Germinal center (tissue), 1 donor: ENCODE measurements at places on chromosomes 5 and 9.

DNA sequence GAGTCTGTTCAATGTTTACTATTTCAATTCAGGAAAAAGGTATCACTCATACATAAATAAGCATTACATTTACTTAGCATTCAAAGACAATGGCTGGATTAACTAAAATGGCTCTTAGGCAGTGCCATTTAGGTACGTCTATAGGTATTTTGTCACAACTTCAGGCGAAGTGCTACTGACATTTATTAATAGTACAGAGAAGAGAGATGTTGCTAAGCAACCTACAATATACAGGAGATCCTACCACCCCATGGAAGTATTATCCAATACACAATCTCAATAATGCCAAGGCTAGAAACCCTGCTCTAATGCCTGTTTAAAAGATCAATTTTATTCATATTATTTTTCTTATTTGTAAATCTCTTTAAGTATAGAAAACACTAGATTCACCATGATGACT is 76.0 kb downstream of the UBAP2 start:
- DNase-seq = no peak

DNA sequence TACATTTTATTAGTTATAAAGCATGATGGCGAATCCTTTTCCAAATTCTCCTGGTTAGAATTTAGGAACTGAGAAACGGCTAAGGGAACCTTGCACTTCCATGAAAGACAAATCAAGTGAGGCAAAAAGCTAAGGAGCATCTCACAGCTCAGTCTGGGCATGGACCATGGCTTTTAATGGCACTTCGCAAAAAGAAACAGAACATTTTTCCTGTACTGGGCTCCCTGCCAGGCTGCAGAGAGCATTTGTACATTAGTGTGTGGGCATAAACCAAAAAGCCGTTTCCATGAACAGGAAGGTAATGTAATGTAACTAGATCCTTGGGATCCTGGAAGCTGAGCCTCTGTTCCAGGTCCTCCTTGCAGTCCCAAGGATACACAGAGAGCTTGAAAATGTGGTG is 354.2 kb downstream of the MRPS30 start:
- no peak for DNase-seq

- DNase-seq = no peak
Observed at GRCh38 chr5:9957214-9957613, 292.5 kb downstream of the ATPSCKMT start.

DNA sequence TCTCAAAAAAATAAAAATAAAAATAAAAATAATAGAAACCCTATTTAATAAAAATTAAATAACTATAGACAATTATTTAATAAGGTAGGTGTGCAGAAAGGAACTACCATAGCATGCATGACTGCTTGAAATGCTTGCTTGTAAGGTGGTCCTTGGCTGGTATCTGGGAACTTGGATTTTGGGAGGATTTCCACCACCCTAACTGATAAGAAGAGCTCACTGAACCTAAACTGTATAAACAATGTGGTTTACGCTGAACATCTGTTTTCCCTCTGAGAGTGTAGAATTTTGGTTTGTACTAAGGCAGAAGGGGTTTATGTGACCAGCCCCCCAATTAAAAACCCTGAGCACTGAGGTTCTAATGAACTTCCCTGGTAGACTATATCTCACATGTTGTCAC is 31.2 kb downstream of the CPLANE1 start:
- DNase-seq = no peak

- no peak for DNase-seq
Observed at GRCh38 chr9:969310-970150, 6.9 kb upstream of the DMRT3 start.

GRCh38 chr9:115551396-115551795 is 433.4 kb upstream of the TNC start:
- no peak for DNase-seq

DNA sequence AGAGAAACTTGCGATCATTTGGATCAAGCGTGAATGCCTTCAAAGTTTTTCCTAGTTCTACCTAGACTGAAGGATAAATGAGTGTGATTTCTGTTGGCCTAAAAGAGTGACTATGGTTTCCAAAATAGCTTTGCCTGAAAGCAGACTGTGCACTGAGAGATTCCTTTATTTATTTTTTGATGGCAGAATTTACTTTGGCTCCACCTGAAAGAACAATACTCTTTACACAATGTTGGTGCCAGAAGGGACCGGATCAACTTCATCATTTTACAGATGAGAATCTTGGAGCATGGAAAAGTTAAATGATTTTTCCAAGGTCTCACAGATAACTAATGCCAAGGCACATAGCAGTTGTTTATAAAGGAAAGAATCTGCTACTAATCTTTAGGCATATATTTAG is 199.6 kb downstream of the KCTD16 start:
- DNase-seq = no peak

DNA sequence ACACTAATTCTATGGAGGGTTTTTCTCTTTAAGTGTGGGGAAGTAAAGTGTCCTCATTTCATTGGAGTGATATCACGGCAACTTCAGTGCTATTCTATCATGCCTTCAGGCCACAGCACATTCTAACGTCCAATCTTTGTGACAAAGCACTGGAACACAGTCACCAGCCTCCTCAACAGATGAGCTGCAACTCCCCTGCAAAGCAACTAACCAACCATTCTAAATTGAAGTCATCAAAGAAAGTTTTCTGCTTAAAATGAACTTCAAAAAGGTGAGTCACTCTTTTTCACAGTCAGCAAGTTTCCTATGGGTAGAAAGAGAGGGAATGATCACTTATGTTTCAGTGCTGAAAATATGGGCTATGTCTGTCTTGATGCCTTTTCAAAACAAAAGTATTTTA is 190.8 kb downstream of the ELAVL2 start:
- no peak for DNase-seq

DNA sequence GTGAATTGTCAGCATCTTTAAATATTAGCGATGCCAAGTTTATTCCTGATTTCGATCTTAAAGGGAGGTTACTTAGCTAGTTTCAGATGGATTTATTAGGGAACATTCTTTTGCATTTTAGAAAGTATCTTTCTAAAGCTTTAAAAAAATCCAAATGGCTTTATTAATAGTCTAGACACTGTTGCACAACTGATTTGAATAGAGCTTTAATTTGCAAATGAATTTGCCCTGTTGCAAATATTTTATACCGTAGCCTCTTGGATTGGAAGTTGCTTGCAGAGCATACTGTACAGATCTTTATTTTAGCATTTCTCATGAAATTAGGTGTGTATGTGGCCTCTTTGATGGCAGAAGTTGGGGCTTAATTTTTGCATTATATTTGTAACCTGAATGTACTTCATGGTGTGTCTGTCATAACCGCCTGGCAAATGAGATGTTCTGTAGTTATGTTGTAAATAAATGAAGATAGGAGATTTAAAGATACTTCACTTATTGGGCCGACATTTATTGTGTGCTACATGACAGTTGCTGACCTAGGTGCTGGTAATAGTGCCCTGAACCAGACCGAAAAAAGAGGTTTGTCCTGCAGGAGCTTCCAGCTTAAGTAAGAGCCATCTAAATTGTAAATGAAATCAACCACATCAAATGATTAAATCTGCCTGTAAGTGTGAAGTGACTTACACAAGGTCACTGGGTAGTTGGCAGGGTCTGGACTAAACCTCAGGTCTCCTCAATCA is 1.8 kb downstream of the TCERG1 start:
- no peak for DNase-seq

DNA sequence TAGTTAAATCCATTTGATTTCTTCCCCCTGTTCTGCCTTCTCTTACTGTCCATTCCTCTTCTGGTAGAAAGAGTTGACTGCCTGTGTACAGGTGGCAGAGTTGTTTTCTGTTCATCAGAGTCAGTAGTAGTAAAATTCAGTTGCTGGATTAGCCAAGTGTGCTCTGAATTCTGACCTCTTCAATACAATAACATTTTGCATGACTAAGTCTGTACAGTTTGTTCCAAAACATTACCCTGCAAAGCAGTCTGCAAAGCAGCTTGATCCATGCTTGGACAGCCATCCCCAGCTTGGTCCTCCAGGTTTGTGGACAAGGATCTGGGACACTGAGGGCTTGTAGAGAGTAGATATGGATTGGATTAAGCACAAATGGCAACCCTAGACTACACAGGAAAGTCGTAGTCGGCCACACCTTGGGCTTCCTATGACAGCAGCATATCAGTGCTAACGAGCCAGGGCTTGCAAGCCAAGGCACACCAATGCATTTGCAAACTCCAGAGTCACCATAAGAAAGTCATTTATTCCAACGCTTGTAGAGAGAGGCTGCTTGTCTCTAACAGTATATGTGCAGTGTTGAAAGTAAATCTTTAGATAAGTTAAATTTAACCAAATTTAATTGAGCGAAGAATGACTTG is 25.2 kb downstream of the IL12B start:
- DNase-seq = no peak

GRCh38 chr9:110427497-110428104 is 89.9 kb upstream of the TXNDC8 start:
- DNase-seq = peak; percentile 11

- no peak for DNase-seq
Observed at GRCh38 chr9:137381501-137382443, 41.2 kb downstream of the EXD3 start.

- no peak for DNase-seq
Observed at GRCh38 chr9:125884218-125884595, 137.0 kb downstream of the PBX3 start.

DNA sequence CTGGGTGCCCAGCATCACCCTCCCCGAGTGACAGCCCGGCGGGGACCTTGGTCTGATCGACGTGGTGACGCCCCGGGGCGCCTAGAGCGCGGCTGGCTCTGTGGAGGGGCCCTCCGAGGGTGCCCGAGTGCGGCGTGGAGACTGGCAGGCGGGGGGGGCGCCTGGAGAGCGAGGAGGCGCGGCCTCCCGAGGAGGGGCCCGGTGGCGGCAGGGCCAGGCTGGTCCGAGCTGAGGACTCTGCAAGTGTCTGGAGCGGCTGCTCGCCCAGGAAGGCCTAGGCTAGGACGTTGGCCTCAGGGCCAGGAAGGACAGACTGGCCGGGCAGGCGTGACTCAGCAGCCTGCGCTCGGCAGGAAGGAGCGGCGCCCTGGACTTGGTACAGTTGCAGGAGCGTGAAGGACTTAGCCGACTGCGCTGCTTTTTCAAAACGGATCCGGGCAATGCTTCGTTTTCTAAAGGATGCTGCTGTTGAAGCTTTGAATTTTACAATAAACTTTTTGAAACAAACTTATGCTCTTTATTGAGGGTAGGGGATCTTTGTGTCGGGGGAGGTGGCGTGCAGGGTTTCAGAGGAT is 1.3 kb downstream of the GADD45G start:
- DNase-seq = peak; percentile 43

- no peak for DNase-seq
Observed at GRCh38 chr5:67200809-67201562, 4.4 kb upstream of the CD180 start.

- DNase-seq = no peak
Observed at GRCh38 chr9:77981332-77981731, 50.3 kb downstream of the GNAQ start.

GRCh38 chr9:110517483-110517882 is 62.1 kb downstream of the SVEP1 start:
- no peak for DNase-seq

DNA sequence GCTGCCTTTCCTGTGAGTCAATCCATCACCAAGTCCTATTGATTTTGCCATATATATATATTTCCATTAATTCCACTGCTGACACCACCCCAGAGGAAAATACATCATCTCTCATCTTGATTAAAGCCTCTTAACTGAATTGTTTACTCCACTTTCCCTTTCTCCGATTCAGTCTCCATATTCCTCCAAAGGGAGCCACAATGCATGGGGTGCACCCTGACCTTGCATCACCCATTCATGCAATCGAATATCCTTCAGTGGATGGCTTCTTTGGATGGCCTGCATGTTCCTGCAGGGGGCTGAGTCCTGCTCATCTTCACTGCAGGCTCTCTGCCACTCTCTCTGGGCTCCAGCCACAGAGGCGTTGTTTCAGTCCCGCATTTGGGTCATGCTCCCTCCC is 231.0 kb downstream of the SNX18 start:
- DNase-seq = no peak

GRCh38 chr5:96675882-96676281 is 13.7 kb downstream of the CAST start:
- DNase-seq = no peak

DNA sequence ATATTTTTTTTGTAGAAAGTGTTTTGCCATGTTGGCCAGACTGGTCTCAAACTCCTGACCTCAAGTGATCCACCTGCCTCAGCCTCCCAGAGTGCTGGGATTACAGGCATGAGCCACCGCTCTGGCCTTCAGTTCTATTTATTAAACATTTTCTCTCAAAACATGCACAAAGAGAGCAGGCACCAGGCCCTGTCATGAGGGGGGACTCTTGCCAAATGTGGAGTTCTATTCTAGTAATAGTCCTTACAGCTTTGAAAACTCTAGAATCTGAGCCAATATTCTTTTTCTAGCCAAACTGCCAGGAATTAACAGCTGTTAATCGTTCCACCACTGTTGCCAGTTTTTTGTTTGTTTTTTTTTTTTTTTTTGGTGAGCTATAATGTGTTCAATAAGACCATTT is 124.6 kb downstream of the TARS1 start:
- no peak for DNase-seq

DNA sequence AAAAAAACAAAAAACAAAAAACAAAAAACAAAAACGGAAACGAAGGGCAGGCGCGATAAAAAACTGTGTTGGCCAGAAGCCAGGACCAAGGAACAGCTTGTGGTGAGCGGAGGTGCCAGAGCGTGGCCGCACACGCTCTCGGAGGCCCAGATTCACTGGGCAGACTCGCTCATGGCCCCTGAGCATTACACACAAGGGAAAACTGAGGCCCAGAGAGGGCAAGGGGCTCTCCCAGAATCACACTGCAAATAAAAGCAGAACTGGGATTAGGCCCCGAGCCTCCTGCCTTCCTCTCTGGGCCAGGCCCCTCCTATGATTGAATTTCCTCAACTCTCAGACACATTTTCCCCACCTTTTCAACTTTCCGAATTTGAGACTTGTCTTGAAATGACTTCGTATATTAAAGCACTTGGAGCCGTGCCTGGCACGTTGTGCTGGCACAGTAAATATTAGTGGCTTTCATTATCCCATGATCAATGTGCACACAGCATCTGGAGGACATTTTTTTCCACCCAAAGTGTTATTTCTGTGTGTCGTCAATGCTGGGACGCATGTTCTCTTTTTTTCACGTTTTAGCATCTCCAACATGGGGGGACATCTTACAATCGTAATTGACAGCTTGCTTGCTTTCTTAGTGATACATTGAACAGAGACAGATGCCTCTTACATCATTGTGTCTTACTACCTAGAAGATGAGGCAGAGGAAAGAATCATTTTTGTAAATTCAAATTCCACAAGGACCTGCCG is 7.4 kb downstream of the FIBCD1 start:
- peak; percentile 24 for DNase-seq

DNA sequence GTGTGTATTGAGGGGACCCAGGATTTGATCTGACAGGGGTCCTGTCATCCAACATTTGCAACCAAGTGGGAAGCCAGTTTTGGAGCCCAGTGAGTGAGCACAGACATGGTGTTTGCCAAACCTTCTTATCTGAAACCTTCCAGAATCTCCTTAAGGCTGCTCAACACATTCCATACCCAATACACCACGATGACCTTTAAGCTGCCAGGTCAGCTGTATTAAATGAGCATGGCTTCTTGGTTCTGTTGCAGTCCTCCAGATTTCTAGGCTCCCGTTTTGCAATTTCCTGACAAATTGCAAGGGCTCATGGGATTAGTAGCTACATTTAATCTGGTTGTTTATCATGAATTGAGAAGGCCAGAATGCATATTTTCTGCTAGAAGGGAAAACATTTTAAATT is 124.2 kb upstream of the ATP10B start:
- no peak for DNase-seq

GRCh38 chr5:123116058-123116457 is 27.0 kb downstream of the PRDM6 start:
- no peak for DNase-seq

GRCh38 chr5:135115591-135115990 is 81.6 kb upstream of the PITX1 start:
- no peak for DNase-seq
